Right lung (tissue), 10 donors: ENCODE measurements at places on chromosomes 6 and 20.

GRCh38 chr20:13202565-13202964, 18.5 kb upstream of the ISM1 start:
- DNase-seq: no peak

DNA sequence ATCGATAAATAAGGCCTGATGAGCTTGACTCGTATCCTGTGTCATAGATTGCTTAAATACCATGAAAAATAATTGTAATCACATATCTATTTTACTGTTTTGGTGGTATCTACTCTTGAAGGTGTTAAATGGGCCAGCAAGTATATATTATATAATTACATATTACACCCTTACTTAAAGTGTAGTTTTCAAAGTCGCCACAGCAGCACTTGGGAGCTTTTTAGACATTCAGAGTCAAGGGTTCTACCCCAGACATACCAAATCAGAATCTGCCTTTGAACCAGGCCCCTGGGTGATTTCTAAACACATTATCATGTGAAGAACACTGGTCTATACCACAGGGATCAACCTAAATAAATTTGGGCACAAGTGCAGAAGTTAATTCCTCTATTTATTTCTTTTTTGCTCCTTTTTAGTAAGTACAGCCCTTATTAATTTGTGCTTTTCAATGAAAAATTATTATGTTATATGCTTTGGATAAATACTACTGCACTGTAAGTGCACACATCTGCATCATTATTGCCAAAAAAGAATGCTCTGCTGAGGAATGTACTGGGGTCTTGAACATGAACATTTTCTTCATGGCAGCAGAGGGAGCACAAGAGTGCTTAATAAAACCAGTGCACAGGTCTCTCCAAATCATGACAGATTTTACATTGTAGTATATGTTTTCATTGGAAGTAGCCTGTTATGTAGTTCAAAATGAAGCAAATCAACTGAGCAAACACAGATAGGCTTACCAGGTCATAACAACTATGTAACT, 3.1 kb upstream of the ATXN1 start:
- no peak for DNase-seq

DNA sequence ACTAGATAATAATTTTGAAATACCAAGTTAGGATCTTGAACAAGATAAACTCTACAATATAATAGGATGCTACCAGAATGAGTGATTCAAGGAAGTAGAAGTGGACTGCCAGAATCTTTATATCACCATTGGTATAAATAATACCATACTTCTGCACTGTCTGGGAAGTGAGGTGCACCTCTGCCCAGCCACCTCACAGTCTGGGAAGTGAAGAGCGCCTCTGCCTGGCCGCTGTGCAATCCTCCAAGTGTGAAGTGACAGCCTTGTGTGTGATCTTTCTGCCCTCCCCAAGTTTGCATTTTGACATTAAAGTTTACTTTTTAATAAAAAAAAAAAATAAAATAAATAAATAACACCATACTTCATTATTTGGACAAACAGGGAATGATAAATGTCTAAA, 18.8 kb downstream of the LATS1 start:
- DNase-seq: no peak

DNA sequence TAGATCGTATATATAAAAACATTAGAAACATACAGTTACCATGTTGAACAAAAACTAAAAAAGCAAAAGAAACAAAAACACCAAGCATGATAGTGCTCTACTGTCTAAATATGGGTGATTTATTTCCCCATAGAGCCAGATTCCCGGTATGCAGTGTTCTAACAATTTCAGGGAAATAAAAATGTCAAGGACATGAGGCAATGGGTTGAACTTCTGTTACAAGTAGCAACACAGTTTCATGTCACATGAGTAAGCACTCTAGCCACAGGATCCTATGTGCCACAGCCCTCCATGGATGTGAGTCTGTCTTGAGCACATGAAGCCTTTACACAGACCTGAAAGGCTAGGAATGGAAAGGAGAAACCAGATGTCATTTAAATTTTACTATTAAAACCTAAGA, 96.0 kb downstream of the MAP3K5 start:
- DNase-seq: no peak

DNA sequence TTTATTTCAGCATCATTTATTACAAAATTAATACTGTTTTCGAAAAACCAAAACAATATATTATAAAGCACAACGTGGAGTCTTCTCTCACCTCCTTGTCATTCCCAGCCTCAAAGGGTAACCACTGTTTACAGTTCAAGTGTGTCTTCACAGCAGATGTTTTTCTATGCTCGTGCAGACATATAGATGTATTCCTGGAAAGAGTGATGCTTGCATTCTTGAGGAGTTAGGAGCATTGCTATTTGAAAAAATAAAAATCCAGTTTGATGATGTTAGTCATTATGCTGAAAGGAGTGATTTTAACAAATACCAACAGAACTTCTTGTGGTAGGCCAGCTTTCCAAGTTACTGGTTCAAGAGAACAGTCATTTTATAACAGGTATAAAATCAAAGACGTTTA, 234.9 kb downstream of the BCKDHB start:
- DNase-seq: no peak

GRCh38 chr6:56424064-56424463, 176.7 kb upstream of the COL21A1 start:
- DNase-seq: no peak

- DNase-seq: no peak
Measured at GRCh38 chr6:10307476-10307875, 107.4 kb downstream of the TFAP2A start.

GRCh38 chr6:72944660-72945059, 280.6 kb downstream of the KHDC1L start:
- DNase-seq: no peak

DNA sequence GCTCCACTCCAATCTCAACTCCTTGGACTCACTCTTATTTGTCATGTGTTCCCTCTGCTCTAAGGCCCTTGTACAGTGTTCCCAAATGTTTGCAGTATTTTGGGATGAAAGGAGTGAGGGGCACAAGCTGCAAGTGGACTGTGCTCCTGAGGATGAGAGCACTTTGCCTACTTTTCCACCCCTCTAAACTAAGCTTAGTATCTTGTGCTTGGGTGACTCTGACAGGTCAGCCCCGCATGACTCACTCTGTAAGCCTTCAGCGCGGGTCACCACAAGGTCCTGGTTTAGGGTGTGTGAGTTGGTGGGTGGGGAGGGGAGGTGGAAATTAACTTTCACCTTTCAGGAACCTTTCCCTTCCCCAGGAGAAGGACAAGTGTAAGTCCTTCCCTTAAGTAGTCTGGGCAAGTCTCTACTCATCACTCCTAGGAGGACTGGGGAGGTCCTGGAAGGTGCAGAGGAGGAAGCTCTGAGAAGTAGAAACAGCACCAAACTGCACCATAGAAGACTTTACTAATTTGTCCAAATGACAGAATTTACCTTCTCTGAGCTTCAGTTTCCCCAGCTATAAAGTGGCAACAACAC, 68.8 kb upstream of the EPB41L1 start:
- DNase-seq: no peak

- DNase-seq: no peak
Measured at GRCh38 chr20:51470907-51471411, 71.6 kb downstream of the NFATC2 start.

GRCh38 chr6:115691433-115691832, 369.3 kb downstream of the FRK start:
- no peak for DNase-seq

DNA sequence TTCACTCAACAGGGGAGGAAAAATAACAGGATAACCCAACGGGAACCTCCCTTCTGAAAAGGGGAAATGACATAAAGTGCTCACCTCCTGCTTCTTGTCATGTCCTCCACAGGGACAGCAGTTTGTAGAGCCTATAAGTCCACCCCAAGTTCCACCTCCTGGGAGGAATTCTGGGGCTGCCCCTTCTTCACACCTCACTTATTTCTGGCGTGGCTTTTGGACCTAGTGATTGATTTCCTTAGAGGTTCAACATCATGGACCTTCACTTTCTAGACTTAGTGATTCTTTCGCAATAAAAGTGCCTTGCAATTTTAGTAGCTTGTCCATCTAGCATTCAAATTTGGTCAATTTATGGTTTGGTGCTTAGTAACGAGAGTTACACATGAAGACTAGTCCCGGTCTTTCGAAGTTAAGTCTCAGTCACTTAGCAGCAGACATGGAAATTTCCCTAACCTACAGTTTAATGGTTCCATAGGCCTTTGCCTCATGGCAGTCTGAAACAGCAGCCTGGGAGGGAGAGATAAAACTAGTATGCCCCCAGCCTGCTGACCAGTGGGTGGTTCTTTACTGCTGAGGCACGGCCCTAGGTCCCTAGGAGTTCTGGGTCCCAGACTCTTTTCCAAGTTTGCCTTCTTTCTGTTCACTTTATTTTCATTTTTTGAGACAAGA, 59.2 kb upstream of the CDKAL1 start:
- DNase-seq: no peak

DNA sequence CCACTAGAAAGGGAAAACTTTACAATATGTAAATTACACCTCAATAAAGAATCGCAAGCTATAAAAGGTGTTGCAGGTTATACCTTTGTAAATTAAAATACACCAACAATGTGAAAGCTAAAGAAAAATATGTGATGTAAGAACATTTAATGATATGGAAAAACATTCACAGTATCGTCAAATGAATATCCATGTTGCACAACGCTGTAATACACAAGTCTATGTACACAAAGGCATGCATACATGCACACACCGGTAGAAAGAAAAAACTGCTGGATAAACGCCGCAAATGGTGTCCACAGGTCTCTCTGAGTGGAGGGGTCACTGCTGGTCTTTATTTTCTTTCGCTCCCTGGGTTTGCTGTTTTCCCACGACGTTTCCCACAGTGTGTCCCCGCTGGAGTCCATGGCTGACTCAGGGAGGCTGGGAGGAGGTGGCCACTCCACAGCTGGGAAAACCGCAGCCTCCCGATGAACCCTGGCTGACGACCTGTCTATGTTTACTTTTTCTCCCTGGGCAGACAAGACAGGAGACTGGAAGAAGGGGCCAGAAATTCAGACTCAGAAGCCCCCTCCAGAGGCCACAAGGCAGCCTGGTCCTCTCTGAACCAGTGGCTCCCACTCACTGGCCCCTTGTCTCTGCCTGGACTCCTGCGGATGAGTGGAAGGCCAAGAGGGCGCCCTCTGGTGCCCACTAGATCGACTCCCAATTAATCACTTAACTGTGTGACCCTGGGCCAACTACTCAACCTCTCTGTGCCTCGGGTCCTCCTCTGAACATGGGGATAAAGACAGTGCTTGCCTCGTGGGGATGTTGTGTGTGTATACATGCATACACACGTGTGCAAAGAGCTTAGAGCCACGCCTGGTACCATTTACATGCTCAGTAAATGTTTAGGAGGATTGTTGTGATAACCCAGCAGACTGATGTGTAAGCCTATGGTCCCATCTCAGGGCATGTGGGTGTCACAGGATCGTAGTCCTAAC, 12.8 kb upstream of the BPI start:
- DNase-seq: no peak

DNA sequence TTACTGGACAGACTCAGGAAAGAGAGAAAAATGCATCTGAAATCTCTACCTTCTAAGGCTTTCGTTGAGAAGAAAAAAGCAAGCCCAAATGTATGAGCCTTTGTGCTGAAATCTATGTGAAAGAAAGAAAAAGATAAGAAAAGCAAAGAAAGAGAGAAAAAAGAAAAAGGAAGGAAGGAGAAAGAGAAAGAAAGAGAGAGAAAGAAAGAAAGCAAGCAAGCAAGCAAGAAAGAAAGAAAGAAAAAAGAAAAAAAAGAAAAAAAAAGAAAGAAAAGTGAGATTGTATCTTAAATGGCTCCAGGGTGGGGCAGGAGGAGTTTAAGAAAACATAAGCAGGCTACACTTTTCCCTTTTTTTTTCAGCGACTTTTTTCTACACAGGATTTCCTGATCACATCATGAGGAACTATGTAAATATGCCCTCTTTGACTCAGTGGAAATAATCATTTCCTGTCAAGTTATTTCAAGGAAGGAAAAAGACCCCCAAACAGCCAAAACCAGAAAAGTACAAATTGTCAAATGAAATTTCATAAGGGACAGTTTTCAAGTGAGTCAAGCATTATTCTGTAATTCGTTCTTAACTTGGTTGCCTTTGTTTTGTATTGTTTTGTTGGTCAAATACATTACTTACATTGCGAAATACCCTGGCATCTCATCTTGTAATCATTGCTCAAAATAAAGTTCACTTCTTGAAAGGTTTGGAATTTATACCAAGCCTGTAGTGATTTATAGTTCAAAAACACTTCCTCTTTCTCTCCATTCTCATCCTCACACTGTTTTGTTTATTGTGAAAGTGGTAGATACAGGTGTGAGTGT, 79.5 kb upstream of the RNF217 start:
- no peak for DNase-seq

- no peak for DNase-seq
Measured at GRCh38 chr6:10495029-10495428, 26.1 kb upstream of the GCNT2 start.

DNA sequence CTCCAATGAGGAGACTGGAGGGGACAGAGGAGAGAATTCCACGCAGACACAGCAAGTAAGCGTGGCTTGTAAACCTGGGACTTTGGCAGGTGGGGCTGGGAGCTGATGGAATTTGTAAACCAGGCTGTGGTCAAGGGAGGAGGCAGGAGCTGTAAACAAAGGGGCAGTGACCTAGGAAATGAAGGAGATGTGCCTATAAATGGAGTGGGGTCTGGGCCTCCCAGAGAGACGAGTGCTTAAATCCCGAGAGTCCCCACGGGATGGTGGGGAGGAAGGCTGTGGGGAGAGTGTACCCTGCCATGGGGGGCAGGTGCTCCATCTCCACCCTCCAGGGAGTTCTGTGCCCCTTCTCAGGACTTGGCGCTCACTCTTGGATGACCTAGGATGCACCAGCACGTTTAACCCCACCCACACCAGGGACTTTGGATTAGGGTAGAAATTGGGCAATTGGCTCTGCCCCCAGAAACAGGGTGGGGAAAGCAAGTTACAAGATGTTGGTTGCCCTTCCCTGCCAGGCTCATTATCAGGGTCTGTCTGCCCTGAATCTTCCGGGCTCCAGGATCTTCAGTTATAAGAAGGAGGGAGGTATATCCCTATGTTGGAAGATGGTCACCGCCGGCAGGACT, 4.0 kb upstream of the DHX16 start:
- no peak for DNase-seq

DNA sequence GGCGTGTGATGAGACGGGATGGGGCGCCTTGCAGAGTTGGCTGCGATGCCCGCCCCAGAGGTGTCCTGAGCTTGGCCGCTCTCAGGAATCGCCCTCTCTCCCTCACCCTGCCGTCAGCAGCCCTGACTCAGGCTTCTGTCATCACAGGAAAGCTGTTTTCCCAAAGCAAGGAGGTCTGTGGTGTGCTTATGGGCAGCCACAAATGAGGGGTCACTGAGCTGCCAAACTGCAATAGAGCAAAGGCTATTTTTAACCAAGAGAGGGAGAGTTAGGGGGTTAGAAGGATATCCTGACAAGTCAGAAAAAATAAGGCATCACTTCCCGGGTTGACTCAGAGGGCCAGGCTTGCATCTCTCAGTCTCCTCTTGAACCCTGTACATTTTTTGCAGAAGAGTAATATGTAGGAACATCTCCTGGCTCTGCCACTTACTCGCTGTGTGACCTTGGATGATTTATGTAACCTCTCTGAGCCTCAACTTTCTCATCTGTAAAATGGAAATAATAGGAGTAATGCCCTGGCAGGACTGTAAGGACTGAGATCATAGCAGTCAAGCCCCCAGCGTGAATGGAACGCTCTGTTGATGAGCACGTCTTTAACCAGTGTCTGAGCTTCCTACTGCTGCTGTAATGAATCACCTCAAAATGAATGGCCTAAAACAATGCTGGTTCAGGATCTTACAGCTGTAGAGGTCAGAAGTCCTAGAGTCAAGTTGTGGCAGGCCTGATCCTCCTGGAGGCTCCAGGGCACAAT, 181.9 kb downstream of the NFATC2 start:
- DNase-seq: no peak

GRCh38 chr6:93040375-93040774, 379.0 kb downstream of the EPHA7 start:
- DNase-seq: no peak
